Inflammatory macrophage (primary cell): ENCODE measurements at places on chromosomes 5 and 9.

DNA sequence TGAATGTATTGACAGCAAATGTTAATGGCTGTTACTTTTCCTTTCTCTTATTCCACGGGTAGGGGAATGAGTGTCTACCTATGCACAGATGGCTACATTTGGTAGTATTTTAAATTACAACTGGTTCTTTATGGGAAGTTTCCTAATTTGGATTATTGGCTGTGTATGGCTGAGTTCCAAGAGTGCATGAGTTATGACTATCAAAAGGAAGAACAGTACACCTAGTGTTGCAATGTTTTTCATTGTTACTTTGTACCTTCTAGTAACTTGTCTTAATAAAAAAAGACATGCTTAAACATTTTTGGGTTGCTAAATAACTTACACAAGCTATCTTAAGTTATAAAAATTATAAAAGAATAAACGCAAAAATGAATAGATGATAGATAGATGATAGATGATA, 35.8 kb upstream of the MAMDC2 start:
- DNase-seq, result no peak

DNA sequence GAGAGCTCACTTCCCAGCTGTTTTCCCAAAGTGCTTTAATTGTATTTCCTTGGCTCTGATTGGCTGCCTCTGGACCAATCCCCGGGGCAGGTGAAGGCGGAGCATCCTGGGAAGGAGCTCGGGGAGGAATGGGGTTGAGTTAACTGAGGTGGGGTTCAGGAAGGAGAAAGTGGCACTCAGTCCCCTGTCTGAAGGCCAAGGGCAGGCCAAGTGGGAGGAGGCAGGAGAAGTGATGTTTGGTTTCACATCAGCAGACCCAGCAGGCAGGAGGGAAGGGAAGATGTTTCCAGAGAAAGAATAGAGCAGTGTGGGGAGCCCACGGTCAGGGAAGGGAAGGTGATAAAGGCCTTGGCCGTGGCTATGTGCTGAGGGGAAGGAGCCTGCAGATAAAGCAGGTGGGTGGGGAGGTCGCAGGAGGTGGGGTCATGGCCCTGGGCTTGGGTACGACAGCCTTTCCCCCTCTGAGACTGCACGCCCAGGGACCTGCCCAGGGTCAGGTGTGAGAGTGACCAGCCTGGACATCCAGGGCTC, 3.1 kb downstream of the TSPAN17 start:
- DNase-seq, result no peak

GRCh38 chr9:32424616-32425015, 40.2 kb downstream of the ACO1 start:
- DNase-seq, result no peak

- no peak for DNase-seq
These were observed 268.9 kb downstream of the PIK3R1 start for GRCh38 chr5:68484307-68485068.

DNA sequence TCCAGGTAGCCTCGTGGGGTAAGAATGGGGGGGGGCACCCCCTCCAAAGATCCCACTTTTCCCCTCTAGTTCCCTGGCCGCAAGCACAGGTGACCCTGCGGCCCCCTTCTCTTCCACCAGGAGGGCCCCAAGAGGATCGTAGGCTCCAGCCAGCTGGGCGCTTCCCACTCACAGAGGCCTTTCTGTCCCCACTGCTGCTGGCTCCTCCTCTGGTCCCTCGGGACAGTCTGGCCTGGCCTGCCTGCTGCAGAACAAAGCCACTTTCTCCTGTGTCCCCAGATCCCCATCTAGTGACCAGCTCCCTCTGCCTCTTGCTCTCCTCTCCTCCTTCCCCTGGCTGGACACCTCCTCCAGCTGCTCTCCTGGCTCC, 534 bp upstream of the SAPCD2 start:
- peak; percentile 56 for DNase-seq
